ENCODE measurements at places on chromosomes 2 and 18.
A peak's percentile ranks its signal among the peaks of the same experiment; 100 is the strongest.

DNA sequence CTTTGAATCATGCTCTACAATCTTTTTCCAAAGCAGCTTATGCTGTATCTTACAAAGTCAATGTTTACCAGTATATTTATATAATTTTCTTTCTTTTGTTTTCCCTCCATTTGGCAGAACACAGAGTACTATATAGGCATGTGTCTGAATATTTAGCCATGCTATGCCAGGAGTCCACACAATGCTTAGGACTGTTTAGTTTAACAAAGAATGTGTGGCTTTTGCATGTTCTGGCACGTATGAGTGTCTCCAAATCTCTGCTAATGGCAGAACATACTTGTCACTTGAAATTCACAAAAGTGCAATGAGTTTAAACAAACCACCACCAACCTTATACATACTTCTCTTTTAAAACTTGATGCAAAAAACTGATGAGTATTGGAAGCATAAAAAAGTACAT is 268.0 kb downstream of the NR4A2 start:
- DNase-seq, result no peak

GRCh38 chr18:23943104-23943503 is 71.5 kb upstream of the TTC39C start:
- peak; percentile 42 for DNase-seq

DNA sequence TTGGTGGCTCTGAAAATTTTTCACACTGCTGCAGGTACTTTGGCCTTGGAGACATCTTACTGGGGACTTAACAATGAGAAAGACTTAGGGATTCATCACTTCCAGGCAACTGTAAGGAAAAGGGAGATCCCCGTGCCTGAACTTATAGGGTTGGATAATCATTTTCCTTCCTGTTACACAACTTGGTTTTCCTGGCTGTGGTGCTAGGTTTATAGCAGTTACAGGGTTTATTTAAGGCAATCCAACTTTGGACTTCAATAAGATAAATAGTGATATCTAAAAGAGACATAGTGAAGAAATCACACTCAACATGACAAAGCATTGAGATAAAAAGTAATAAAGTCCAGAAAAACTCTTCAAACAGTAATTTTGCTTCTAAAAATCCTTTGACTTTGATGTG is 70.2 kb upstream of the RAPH1 start:
- no peak for DNase-seq

DNA sequence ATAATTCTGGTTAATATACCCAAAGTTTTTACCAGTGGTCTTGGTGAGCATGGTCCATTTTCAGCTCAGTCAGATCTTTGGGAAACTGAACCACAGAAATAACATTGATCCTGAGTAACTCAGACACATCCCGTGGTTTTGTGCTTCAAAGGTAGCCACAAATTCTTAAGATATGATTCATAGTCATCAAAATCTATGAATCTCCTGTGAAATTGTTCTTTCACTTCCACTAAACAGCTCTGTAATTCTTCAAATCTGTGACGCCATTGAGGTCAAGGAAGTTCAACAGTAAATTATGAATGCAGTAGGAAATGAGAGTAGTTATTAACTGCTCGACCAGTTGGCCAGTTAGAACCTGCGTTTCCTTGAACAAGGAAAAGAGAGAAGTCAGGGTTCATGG is 147.3 kb downstream of the IRS1 start:
- no peak for DNase-seq

GRCh38 chr18:13455471-13455870 is 236.9 kb downstream of the LDLRAD4 start:
- no peak for DNase-seq

DNA sequence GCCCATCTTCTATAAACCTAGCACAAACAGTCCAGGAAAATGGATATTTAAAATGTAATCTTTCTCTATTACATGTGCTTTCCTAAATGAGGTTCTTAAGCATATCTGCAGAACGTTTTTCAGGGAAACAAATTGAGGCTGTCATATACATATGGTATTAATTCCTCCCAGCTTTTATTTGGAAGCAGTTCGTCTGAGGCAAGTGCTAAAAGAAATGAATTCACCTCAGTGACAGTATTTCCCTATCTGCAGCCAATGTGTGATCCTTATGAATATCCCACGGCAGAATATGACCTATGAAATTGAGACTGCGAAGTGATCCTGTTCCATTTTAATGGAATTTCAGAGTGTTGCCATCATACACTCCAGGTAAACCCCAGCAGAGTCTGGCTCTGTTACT is 7.1 kb downstream of the MYOM1 start:
- no peak for DNase-seq

DNA sequence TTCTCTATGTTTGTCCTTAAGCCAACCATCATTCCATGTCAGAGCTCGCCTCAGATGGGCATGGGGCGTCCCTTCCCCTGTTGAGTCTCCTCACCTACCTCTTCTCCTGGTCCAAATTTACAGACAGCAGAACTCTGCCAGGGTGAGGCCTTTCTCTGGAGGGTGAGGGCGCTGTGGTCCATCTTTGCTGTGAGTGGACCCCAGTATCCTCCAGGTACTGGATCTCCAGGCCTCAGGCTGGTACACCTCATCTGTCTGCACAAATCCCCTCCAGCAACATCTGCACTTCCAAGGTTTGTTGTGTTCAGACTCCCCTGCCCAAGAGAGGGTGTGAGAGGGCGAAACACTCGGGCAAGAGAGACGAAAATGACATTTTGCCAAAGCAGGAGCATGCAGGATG is 63.9 kb upstream of the EDAR start:
- no peak for DNase-seq

GRCh38 chr2:220334210-220334609 is 706.8 kb downstream of the SLC4A3 start:
- no peak for DNase-seq

GRCh38 chr2:188360485-188361263 is 69.0 kb downstream of the GULP1 start:
- no peak for DNase-seq

GRCh38 chr2:161170958-161171932 is 11.0 kb downstream of the TANK start:
- no peak for DNase-seq

DNA sequence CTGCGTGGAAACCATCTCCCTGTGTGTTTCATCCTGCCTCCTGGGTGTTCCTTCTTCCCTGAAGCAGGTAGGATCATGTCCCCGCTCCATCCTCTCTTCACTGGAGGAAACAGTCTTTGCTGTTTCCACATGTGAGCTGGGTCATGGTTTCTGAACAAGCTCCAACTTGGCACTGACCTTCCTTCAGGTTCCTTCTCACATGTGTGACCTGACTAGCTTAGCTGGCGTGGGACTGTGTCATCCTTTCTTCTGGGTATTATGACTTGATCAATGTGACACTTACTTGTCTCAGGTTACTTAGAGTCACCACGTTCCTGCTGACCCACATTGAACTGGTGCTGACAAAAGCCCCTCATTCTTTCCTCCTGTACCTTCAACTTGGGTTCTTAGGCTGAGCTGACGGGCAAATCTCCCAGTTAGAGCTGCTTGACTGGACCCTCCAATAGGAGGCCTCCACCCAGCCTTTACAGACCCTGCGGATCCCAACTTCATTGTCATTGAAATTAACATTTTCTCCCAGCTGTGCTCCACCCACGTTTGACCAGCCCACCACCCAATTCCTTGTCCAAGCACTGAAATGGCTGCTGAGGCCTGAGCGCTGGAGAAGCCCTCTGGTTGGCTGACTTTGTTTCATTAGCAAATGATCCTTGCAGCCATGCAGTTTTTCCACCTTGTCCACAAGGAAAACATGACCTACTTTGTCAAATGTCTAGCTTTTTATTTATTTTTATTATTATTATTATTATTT is 128.1 kb downstream of the DDX1 start:
- no peak for DNase-seq

DNA sequence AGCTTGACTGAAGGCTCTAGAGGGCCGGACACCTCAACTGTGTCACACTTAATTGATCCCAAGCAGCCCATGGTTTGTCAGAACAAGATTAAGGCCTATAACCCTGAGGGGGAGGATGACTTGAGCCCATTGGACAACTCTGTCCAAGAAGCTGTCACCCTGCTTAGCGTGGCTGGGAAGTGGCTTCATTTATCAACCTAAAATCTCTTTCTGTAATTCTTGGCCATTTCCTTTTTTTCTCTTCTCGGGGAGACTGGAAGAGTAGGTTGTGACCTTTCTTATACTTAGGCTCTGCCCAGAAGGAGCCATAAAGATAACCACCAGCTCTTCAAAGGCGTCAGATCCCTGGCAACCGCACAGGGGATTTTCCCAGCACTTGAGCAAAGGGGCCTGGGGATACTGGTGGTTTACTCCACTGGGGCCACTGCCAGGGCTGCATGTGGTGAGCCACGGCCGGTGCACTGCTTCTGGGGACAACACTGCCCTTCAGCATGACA is 265.5 kb downstream of the CYRIA start:
- DNase-seq, result no peak

- no peak for DNase-seq
Measured at GRCh38 chr2:12119841-12120240, 373.4 kb downstream of the LPIN1 start.

DNA sequence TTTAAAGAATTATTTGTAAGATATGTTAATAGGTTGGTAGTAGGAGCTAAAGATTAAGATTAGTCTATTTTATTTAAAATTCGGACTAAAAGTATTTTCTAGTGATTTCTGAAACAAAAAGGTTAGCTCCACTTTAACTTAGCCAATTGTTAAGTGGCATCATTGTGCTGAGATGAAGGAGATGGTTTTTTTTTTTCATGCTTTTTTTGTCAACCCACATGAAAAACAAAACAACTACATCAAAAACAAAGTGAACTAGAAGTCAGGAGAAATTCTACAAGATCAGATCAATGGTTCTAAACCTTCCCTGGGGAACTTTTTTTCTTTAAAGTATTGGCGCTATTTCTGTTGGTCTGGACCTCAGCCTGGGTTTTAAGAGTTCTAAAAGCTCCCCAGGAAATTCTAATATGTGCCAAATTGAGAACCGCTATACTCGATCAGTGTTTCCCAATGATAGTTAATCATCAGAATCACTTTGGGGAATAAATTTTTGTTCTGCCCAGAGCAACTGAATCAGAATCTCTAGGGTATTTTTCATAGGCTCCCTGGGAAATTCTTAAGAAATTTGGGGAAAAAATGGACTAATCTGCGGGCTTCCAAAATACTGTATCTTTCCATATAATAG is 2.3 kb downstream of the ZC3H6 start:
- no peak for DNase-seq

DNA sequence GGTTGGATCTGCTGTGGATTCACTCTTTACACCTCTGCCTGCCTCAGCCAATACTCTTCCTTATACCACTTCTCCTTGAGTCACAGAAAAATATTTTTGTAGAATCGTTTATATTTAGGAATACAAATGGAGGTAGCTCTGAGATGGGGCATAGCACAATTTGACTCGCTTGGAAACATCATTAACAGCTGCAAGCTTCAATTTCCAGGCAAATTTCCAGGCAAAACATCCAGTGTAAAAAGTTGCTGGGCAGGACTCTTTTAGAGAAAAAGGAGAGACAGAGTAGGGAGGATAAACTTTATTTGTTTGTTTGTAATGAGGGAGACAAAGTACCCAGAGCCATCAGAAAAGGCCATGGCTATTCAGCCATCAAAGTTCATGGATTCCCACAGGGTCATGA is 74.4 kb upstream of the SOX11 start:
- no peak for DNase-seq

DNA sequence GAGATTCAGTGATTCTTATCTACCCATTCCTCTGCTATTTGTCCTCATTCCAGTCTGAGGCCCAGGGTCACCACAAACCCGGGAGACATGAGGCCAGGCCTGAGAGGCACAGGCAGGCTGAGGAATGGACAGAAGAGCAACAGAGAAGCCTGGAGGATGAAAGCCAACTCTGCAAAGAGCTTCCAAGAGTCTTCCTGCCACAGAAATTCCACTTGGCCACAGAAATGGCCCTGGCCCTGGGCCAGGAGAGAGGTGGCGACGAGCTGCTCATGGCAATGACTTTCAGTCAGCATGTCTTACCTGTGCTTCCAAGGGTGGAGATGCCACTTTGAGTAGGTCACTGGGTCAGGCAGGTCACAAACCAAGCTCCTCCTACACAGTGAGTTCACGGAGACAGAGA is 155.3 kb upstream of the PKDCC start:
- DNase-seq, result no peak

DNA sequence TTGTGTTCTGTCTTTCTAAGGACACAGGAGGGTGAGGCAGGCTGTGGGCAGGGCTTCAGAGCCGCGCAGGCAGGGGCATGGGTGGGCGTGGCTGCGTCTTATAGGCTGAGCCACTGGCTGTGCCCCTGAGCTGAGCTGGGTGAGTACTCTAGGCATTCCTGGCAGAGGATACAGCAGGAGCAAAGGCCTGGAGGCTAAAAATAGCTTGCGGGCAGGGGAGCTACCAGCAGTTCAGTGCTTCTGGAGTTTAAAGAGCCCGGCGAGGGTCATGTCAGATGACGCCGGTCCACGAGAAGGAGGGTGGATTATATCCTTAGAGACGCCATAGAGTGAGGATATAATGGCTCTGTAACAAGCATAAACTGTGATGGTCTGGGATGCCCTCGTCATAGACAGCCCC is 31.5 kb upstream of the PDIA6 start:
- DNase-seq, result no peak

DNA sequence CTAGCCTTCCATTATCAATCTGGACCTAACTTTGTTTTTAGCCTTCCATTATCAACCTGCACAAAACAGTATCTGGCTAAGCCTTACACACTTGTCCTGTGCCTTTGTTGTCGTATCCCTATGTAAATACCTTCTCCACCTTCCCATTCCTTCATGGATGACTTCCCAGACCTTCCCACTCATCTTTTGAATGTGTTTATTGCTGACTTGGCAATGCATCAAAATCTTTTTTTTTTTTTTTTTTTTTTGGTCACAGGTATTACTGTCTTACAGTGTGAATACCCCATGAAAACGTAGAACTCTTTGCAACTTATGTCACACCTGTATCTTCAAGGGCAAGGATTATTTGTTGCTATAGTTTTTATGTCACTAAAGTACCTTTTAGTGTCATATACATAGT is 25.7 kb downstream of the RPE start:
- DNase-seq, result no peak

DNA sequence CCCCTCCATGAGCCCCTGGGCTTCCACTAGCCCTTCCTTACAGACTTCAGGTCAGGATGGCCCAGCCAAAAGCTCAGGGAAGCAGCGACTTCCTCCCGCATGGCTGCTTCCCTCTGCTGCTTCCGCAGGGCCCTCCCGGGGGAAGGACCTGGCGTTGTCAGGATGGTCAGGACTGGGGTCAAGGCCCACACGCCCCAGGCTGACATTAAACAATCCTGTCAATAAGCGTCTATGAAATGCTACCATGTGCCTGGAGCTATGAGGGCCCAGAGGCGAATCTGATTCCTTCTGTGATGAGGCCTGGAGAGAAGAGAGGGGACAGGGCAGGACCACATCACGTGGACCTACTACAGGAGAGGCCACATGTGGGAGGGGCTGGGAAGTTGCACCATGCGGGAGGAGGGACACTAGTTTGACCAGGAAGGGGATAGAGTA is 17.3 kb downstream of the CYS1 start:
- DNase-seq, result no peak

GRCh38 chr2:176246331-176246730 is 22.9 kb upstream of the MTX2 start:
- no peak for DNase-seq

GRCh38 chr2:78999406-78999805 is 26.1 kb upstream of the REG3G start:
- DNase-seq, result no peak

- DNase-seq, result no peak
Measured at GRCh38 chr2:129460299-129461198, 518.9 kb upstream of the RAB6C start.

Measured in activated T-cell treated with anti-CD3 and anti-CD28 coated beads, Interleukin-2, amount 50 U/mL, for 48 hours (primary cell).